SK-MEL-5 (cell line): ENCODE measurements at places on chromosomes 2 and 18.

GRCh38 chr2:75801234-75801982, 90.7 kb upstream of the GCFC2 start:
- DNase-seq, result no peak

- no peak for DNase-seq
Measured at GRCh38 chr2:236691799-236692167, 122.2 kb downstream of the ACKR3 start.

DNA sequence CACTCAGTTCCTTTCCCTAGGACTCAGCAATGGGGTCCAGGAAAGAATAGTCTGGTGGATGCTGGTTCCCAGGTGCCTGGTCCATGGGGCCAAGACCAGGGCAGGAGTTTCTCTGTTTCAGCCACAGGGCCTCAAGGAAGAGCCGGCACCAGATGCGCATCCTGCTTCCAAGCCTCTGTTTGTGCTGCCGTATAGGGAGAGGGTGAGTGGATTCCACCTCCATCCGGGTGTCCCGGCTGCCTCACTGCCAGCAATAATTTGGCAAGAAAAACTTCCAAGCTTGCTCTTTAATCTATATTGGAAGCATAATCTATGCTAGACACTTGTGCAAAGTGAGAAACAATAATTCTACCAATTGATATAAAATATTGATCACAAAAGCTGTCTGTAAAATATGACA, 261.2 kb upstream of the HS6ST1 start:
- no peak for DNase-seq

- no peak for DNase-seq
Measured at GRCh38 chr18:32629981-32630700, 142.7 kb downstream of the KLHL14 start.

DNA sequence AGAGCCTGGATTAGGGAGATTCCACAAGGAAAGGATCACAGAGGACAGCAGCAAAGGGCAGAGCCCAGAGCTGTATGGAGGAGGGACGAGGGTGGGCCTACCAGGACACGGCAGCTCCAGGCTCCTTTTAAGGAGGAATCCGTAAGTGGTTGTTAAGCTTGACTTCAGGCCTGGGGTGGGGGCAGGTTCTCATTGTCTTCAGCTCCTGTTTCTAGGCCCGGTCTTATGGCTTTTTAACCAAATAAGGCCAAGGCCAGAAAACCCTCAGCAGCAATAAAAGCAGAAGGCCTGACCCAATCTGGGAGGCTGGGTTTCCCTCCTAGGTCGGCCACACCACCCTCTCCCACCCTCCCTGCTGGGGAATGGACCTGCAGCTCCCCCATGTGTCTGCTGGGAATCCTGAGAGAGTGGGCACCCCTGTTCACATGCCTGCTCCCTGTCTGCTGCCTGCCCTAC, 111.2 kb downstream of the PLB1 start:
- peak; percentile 30 for DNase-seq

DNA sequence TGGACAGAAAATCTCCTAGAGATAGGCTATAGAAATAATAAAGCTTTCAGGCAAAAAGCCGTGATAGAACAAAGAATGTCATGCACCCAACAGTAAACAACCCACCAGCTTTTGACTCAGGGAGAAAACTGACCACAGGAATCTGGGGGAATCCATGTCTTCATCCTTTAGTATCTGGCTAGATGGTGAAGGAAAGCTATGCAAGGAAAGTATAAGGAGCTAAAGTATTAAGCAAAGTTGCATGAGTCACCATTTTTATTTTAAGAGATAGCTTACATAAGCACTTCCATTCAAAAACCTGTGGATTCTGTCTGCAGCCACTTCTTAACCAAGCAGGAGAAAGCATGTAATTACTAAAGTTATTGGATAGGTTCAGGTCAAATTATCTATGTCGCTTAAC, 363.8 kb downstream of the LRP1B start:
- no peak for DNase-seq

DNA sequence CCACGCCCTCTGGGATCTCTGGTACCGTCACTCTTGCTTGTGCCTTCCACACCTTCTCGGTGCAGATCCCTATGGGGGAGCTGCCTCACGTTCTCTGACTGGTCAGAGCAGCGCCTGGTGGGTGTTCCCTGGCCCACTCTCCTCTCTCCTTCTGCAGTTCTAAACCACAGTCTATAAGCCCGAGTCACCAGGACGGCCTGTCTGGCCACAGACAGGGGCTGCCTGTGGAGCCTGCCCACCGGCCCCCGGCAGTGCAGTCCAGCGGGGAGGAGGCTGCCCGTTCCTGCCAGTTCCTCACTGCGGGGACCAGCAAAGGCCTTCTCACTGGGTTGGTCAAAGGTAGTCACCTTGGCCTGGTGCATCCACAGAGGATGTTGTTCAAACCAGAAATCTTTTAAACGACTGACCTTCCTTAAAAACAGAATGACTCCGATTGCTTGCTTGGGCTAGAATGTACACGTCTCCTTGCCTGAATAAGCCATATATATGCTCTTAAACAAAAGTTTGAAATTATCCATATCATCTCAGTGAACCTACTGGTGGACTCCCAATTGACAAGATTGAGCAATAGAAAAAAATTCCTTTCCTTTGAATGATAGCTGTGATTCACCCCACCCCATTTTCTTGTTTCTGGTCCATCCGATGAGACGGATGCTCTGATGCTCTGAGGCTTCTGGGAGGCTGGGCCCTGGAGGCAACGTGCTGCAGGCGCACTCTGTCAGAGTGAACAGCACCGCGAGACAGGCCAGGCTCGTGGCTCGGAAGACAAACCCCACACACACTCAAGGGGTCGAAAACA, 61.2 kb downstream of the RALBP1 start:
- DNase-seq, result no peak

GRCh38 chr2:211901226-211901846, 637.3 kb downstream of the ERBB4 start:
- DNase-seq, result no peak

DNA sequence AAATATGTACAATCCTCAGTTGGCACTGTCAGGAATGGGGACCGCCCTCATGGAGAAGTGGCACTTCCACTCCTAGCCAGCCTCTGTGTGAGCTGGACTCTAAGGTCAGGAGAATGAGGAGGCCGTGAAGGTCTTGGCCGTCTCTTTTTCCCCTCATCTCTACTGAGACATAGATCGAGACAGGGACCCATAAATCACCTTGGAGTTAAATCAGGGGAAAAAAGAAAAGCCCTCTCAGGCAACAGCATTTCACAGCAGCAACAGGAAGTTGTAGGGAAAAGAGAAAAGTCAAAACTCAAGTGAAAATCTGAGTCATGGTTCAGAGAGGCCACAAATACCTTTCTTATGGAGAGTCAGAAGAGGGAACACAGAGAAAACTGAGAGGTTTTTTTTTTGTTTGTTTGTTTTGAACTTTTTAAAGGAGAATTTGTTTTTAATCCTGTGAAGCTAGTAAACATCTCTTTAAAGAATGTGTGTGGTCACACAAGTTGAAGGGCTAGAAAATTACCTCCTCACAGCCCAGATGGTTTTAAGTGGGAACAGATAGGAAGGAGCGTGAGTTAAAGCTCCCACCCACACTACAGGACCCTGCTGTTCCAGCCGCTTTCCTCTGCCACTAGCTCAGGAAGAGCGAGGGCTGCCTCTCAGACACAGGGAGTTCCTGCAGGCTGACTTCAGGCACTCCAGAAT, 30.6 kb upstream of the CYP1B1 start:
- DNase-seq, result no peak

DNA sequence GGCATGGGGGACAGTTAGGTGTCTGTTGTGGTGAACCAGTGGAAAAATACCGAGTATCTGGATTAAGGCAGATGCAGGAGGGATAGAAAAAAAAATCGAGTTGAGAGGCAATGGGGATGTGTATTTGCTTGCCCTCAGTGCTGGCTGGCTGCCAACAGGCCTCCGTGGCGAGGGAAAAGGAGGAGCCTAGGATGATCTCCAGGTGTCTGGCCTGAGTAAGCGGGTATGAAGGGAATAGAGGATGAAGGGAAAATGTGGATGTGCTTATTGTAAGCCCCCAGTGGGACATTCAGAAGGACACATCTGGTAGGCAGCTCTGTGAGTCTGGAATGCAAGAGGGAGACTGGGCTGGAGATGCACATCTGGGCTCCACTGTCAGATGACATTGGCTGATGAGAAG, 22.8 kb downstream of the KCNS3 start:
- DNase-seq, result no peak
